Stimulated activated CD4-positive, alpha-beta T cell treated with anti-CD3 and anti-CD28 coated beads, Interleukin-4, amount 100 ng/mL, for 4 hours (primary cell): ENCODE measurements at places on chromosomes 6 and 20.

GRCh38 chr6:33217681-33218080 is 9.4 kb downstream of the RING1 start:
- DNase-seq, result no peak

GRCh38 chr6:6007366-6008088 is 802 bp upstream of the NRN1 start:
- DNase-seq, result peak; percentile 7

DNA sequence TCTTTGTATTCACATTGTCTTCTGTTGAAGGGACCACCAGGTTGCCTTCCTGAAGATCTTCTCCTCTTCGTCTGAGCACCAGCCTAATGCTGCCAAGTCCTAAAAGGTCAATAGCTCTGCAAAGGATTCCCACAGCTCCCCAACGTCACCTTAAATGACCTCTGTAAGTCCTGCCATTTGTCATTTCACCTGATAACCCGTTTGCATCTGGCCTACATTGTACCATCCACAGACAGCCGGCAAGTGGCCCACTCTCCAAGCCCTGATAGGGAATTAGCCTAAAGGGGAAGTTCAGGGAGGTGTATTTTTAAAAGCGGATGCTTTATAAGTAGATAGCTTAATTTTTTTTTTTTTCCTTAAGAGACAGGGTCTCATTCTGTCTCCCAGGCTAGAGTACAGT is 127.8 kb downstream of the ZMYND8 start:
- no peak for DNase-seq

DNA sequence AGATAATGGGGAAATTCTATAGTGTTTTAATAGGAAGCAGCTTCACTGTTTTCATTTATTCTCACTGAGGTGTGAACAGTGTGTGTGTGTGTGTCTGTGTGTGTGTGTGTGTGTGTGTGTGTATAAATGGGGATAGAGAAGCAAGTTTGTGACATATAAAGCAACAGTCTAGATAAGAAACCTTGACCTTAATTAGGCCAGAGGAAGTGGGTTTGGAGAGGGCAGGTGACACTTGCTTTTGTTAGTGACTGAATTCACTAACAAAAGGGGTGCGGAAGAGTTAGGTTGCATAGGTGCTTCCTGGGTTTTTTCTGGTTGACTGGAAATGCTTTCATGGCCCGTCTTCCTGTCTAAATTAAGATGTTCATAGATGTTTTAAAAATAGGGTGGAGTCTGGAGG is 515.7 kb upstream of the FLRT3 start:
- no peak for DNase-seq

GRCh38 chr6:148192310-148192709 is 150.3 kb upstream of the SASH1 start:
- no peak for DNase-seq

DNA sequence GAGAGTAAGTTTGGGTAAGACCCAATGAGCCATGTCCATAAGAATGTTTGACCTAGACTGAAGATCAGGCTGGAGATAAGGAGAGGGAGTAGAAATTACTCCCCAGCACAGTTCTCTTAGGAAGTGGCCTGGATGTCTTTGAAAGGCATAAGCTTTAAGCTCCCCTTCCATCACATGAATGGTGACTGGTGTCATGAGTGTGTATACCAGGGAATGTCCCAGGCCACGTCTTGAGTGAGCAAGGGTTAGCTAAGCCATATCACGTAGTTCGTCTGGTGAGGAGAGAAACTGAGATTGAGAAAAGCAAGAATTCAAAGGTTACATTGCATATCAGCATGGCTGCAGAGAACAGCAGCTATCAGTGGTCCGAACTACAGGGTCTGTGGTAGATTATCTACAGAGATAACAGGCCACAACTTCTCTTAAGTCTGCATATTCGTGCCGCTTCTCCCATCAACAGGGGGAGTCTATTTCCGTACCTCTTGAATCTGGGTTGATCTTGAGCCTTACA is 60.1 kb upstream of the BMP2 start:
- no peak for DNase-seq

DNA sequence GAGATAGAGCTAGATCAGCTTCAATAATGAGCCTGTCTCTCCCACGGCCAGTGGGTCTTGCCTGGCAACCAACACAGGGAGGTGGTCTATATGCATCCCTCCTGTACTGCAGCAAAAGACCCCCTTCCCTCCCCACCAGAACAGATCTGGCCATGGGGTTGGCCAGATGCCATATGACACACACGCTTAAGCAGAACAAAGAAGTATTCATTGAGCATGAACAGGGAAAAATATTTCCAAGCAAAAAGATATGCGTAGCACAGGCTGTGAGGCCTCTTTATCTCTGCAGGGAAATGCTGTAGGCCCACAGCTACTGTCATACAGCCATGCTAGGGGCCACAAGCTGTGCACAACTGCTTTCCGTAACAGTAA is 73.4 kb upstream of the NRSN1 start:
- no peak for DNase-seq

DNA sequence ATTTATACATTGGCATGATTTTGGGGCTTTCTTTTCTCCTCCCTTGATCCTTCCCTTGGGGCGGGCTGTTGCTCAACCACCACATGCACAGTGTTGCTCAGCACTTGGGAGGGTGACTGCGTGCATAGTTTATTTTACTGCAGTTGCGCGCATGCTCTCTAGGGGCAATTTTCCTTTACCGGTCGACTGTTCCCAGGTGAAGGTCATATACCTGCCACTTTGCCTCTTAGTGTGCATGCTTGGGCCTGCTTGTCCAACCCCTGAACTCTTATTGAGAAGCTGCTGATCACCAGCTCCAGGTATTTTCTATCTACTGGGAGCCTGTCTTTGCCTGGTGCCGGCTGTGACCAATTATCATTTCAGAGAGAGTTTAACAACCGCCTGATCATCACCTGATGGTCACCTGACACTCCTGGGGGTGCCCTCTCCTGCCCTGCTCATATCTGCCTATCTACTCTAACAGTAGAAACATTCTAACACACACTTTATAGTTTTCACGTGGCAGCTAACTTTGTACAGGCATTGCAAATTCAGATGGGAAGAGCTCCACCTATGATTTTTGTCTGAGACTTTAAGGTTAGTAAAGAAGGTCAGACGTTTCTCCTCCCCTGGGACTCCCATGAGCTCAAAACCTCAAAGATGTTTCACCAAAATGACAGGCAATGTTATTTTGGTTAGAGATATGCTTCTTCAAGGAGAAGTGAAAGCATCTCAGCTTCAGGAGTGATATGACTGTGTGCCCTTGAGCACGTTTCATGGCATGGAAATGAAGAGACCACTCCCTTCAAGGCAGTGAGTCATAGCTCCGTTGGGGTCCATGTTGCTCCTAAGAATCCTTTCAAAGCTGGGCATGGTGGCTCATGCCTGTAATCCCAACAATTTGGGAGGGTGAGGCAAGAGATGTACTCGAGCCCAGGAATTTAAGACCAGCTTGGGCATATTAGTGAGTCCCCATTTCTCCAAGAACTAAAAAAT is 227.5 kb upstream of the MYLIP start:
- DNase-seq, result no peak

GRCh38 chr6:45422503-45423110 is 44.9 kb upstream of the SUPT3H start:
- DNase-seq, result peak; percentile 44

GRCh38 chr6:9511157-9511556 is 903.7 kb downstream of the TFAP2A start:
- DNase-seq, result no peak

DNA sequence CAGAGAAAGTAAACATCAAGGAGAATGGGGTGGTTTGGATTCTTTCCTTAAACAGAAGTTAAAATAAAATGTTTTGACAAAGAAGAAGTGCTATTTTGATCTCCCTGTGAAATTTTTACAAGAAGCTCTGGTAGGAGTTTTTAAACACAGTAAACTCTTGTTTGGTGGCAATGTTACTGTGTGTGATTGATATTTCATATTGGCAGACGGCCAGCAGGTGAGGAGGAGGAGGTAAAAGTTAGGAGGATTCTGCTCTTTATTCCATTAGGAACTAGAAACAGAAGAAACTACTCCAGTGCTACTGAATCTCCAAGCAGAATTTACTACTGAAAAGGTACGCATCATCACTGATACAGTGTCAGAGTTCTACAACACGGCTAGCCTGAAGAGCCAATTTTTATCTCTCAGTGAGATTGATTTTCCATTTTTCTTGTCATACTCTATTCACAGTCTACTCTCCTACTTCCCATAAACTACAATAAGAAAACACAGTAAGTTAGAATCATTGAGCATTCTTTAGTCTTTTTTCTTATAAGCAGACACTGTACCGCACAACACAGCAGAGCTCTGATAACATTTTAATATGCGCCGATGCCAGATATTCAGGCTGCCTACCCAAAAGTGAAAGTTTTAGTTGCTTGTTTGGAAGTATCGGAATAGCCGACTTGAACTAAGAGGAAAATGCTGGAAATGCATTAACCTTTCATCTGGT is 21.2 kb upstream of the AFDN start:
- DNase-seq, result no peak

GRCh38 chr20:19012676-19013075 is 199.1 kb downstream of the SCP2D1 start:
- DNase-seq, result no peak

DNA sequence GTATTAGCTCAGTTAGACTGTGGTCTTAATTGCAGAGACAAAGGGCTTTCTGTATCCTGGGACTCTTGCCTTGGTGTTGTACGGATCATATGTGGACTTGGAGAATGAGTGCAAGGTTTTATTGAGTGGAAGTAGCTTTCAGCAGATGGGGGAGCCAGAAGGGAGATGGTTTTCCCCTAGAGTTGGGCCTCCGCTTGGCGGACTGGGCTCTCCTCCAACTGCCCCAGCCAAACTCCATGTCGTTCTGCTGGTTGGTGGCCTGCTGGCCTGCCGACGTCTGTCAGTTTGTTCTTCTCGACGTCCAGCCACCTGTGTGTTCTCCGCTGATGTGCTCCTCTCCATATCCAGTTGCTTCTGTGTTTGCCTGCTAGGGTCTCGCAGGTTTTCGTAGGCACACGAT is 189.5 kb upstream of the FLRT3 start:
- DNase-seq, result no peak

GRCh38 chr6:14595751-14596150 is 478.2 kb downstream of the CD83 start:
- no peak for DNase-seq

DNA sequence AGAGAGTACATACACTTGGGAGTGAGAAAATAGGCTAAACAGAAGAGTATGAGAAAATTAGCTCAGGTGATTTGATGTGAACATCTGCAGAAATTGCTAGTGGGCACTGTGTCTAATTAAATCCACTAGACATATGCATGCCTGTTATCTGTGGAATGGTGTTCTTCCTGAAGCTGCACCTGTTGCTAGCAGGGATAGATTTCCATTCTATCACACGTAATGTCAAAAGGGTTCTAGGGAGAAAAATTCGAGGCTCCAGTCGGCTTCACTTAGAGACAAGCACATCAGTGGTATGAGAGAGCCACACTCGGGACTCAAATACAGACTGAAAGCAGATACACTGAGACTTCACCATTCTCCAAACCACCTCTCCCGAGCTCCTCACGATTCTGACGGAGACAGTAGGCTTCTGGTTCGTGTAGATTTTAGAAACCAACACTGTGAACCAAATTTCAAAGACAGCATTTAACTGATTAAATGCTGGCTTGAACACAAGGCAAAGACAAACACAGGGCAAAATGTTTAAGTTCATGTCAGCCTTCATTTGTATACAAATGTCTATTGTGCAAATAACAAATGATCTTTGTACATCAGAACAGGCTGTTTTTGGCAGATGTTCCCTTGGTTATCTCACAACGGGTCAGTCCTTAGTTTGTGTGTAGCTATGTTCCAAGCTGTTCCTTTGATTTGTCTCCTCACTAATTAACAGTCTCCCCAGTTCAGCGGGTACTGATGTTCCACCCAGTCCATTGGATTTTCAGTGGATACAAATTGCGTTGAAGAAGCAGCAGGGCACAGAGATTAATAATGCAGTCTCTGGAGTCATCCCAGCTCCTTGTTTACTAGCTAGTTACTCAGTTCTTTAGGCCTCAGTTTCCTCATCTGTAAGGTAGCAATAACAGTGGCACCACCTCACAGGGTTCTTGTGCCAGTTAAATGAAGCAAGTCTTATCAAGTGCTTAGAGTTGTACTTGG is 131.0 kb upstream of the IFNGR1 start:
- no peak for DNase-seq

DNA sequence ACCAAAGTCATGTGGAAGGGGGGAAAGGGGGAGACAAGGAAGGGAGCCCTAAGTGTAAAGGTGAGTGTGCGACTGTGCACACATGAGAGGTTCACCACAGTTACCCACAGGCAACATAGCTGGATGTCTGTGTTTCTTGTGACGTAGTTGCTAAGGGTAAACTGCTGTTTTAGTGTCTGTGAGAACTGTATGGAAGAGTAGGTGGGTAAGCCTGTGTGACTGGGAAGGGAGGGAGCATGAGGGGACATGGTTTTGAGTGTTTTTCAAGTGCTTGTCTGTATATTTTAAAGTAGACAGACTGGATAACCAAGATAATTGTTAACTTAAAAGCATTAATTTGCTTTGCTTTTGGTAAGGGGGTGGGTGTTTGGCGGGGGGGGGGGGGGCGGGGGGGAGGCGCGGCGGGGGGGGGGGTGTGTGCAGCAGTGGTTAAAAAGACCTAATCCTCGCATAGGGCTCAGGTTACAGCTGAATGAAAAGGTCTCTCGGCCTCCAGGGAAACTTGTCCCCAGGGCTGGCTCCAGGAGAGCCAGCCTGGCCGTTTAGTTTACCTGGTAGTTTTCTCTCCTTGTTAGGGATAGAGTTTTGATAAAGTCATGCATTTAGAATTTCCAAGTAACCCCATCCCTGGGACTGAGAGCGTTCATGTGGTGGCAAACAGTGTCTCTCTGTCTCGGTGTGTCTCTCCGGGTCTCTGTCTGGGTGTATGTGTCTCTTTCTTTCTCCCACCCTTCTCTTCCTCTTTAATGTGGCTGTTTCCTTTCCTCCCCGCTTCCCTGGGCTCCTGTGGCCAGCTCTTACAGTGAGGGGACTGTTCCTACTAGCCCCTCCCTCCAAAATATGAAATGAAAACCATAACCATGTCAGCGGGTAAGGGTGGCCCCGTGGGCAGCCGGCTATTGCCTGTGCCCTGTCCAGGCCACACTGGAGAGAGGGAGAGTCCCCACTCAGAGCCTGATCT is 3.4 kb downstream of the SCUBE3 start:
- DNase-seq, result no peak

DNA sequence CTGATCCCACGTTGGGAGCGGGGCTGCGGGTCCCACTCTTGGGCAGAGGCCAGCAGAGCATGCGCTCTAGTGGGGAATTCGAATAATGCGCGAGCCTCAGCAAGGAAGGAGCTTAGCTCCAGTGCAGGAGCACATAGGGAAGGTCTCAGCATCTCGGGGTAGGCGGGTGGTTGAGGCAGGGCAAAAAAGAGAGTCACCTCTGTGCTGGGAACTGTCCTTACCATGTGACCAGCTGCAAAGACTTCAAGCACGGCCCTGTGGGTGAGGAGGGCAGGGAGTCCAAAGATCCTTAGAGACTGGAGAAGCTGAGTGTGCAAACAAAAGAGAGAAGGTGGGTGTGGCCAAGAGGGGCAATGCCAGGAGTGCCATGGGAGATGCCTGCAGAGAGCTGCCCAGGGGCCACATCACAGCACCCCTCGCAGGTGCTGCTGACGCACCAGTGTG is 79.2 kb upstream of the CD93 start:
- DNase-seq, result no peak

GRCh38 chr6:71665931-71666330 is 220.4 kb upstream of the RIMS1 start:
- DNase-seq, result no peak
